HepG2 (cell line): ENCODE measurements at places on chromosomes 4 and X.

GRCh38 chr4:53671757-53672156 lies 80.5 kb upstream of the LNX1 start:
- DNase-seq = no peak

DNA sequence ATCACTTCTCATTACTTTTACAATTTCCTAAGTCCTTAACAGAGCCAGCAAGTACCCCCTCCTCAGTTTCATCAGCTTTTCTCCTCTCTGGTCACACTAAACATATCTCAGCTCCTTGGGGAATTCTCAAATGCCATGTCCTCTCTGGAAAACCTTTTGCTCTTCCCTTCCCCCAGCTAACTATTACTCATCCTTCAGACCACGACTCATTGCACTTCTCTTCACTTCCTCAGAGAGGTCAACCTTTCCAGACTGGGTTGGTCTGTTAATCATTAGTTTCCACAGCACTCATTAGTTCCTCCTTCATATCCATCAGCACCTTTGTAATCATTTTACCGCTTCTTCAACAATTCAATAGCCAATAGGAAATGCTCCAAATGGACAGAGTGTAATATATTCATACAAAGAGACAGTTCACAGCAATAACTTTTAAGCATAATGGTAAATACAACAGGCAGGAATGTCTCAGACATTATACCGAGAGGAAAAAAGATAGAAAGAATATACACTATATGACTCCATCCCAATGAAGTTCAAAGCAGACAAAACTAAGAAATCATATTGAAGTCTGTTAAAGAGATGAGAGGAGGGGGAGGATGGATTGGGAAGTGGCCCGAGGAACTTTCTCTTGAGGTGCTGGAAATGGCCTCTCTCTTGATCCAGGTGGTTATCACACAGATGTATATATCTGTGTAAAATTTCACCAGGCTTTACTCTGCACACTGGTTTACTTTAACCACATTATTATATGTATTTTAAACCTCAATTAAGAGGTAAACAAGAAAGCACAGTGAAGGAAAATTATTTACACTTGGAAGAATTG lies 39.6 kb downstream of the DDX60L start:
- no peak for DNase-seq

DNA sequence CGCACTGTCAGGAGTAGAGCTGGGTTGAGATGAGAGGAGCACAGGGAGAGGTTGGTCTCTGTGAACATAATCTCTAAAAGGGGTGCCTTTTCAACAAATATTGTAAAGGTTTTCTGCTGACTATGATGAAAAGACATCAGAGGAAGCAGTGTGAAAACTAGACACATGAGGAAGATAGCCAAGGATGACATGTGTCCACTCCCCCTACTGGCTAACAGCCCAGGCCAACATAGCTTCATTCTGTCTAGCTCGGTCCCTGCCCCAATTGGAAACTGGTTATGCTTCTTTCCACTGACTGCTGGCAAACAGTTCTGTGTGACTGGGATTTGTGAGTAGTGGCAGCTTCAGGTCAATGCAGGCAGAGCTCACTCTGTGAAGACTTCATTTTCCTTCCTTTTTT lies 115.4 kb upstream of the ESX1 start:
- DNase-seq = peak; percentile 6

DNA sequence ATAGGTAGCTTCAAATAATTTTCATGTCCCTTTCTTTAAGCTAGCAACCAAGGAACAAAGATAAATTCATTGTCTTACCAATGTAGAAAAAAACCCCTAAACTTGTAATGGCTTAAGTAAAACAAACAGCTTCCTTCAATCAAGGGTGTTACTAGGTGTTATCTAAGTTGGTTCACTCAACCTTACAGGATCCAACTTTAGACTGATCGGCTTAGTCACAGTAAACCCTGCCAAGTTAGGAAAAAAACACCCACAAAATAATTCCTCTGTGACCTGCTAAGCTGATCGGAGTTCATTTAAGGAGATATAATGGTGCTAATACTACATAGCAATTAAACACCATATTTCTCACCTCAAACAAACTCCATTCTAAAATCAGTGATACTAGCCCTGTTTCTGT lies 10.1 kb downstream of the AIFM1 start:
- DNase-seq = no peak

GRCh38 chr4:169485086-169485485 lies 127.3 kb downstream of the NEK1 start:
- DNase-seq = no peak

DNA sequence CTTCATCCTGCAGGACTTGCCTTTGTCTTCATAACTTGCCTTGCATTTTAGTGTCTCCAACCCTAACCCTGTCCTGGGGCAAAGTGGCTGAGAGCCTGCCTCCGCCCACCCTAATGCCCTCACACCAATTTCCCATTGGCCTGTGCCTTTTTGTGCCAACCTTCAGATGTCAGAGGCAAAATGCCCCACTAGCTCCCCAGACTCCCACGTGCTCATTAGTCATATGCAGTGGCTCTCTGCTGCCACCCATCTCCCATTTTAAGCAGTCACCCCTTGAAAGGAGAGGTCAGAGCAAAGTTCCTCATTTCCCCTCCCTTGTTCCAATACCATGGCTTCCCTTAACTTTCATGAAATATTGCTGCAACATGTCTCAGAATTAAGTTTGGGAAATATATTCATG lies 74.8 kb upstream of the PASD1 start:
- peak; percentile 3 for DNase-seq

- DNase-seq = no peak
These were observed 207.0 kb downstream of the NSUN7 start for GRCh38 chr4:40956721-40957255.

- DNase-seq = no peak
These were observed 116.1 kb upstream of the ZNF827 start for GRCh38 chr4:146054676-146055075.

DNA sequence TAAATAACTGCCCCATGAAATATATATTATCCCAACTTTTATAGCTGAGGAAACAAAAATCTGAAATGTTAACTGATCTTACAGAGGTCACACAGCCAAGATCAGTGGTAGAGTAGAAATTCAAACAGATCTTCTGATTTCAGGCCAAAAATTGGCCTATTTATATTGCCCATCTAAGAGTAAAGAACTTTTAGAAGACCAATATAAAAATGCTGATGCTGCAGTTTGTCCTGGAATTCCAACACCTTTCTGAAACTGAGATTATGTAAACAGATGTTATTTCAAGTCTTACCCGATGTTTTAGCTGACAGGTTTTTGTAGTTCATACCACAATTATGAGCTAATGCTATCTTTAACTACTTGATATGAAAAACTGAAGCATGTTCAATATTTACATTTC lies 51.1 kb downstream of the SPANXN3 start:
- DNase-seq = no peak

GRCh38 chrX:152912106-152912505 lies 14.2 kb downstream of the ZNF185 start:
- DNase-seq = no peak

DNA sequence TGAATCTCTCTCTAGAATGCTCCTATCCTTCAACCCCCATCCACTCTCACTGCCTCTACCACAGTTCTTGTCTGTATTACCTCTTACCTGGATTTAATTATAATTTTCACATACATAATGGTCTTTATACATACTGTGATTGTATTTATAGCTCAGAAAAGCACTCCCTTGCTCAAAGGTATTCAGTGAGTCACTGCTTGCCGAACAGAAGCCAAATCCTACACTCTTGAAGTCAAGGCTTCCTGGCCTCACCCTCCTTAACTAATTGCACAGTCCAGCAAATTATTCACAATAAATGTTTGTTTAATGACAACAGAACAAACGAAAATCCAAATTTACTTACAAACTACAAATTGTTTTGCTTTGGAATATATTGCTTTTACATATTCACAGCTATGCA lies 159.5 kb downstream of the KLHL13 start:
- DNase-seq = no peak

- no peak for DNase-seq
These were observed 300.9 kb downstream of the FAM47A start for GRCh38 chrX:33831211-33831610.

- DNase-seq = no peak
These were observed 12.5 kb upstream of the FAM13A start for GRCh38 chr4:89069481-89069880.

DNA sequence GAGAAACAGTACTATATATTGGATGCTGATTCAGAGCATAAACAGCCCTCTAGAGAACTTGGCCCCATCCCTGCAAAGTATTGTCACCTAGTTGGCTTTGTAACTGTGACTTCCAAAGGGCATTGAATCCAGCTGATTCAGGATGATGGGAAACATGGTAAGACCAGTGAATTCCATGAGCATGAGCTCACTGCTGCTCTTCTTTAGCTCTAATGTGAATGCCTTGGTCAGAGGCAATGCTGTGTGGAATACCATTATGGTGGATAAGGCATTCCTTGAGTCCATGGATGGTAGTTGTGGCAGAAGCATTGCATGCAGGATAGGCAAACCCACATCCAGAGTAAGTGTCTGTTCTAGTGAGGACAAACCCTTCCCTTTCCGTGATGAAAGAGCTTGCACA lies 365.6 kb upstream of the EDA2R start:
- no peak for DNase-seq

- DNase-seq = no peak
These were observed 200.8 kb downstream of the SPATA18 start for GRCh38 chr4:52251864-52252263.

- peak; percentile 0 for DNase-seq
These were observed 35.2 kb downstream of the PWWP3B start for GRCh38 chrX:106203315-106203714.

GRCh38 chrX:87525771-87526229 lies 8.2 kb downstream of the KLHL4 start:
- no peak for DNase-seq

DNA sequence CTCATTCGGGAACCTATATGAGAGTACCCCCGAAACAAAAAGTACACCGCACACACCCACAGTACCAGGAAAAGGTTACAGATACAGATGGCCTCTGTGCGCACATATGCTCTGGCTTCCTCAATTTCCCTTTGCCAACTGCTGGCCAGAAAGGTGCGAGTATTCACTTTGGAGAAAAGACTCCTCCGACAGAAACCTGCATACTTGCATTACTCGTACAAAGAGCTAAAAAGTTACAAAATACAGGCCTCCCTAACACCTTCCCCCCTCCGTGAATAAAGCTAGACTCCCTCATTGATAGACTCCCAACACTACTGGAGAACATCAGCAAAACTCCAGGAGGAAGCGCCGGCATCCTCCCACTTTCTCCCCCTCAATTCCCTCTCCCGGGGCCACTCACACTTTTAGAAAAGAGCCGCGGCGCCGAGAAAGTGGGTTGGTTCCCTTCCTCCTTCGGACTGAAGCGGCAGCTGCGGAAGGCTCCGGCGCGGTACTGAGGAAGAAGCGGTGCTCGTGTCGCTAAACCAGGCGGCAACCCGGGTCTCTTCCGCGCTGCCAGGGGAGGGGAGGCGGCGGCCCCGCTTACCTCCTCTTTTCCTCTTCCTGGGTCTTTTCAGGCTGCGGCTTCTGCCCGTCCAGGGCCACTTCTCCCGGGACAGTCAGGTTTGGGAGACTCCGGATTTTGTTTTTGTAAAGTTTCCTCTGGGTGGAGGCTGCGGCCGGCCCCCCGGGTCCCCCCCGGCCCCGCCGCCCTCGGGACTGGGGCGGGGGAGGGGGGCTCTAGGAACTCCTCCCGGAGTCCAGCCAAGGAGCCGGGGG lies 1.1 kb downstream of the FBXW7 start:
- no peak for DNase-seq

- no peak for DNase-seq
These were observed 437.6 kb downstream of the IL1RAPL1 start for GRCh38 chrX:29024871-29025270.

DNA sequence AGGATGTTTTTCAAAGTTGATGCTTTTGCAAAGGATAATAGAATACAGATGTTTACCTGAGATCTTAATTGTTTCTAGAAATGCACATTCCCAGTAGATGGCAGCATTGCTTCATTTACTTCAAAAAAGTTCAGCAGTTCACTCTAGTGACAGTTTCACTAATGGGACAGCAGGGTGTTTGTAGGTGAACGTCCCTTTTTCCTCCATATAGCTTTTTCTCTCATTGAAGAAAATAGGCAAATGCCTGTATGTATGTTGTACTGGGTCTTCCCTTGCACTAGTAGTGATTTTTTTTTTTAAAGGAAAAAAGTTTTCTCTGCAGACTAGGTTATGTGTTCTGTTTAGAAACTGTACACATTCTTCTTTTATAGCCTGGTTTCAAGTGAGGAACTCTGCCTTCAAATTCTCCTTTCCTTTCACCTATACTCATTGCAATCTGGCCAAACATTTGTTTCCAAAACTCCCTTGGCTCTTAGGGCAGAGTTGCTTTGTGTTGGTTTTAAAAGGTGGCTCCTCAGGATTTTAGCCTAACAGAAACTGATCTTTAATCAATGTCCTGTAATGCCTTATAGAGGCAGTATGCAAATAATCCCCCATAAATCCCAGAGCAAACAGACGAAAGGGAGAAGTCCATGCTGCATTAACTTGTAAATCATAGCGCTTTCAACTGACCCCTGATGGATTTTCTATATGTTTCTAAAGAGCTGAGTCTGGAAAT lies 86.3 kb downstream of the EGF start:
- DNase-seq = peak; percentile 73

DNA sequence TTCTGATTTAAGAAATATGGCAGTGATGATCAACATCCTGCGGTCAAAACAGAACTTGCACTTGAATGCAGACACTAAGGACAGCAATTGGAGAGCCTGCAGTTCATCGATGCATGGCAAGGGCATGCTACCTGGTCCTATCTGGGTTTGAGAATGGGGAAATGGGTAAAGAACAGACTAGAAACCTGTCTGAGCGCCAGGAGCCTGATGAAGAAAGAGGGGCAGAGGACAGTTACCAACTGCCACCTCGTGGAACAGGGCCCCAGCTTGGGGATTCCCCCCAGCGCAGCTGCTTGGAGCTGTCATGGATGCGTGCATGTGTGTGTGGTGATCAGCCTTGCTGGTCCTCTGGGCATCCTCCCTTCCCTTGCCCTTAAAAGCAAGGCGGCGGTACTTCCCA lies 30.2 kb upstream of the NKRF start:
- DNase-seq = no peak

GRCh38 chr4:1400831-1401408 lies 5.3 kb downstream of the NKX1-1 start:
- DNase-seq = no peak

- peak; percentile 1 for DNase-seq
These were observed 99.3 kb upstream of the GRPR start for GRCh38 chrX:16023790-16024734.

DNA sequence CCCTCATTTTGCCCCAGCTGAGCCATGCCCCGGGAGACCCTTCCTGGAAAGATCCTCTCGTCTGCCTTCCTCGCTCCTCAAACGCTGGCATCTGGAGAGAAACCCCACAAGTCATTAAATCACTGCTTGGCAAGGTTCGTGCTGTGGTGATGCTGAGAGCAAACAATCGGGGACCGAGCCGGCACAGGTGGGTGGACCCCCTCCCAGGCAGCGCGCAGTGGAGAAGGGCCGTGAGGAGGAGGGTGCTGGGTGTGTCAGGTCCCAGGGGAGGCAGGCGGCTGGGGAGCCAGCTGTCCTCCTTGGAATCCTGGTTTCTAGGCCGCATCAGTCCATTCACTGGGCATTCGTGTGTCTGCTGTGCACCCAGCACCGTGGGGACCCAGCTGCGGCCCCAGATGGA lies 64.9 kb upstream of the PSAPL1 start:
- no peak for DNase-seq

GRCh38 chr4:124111922-124112321 lies 600.6 kb downstream of the ANKRD50 start:
- DNase-seq = peak; percentile 55

- no peak for DNase-seq
These were observed 3.4 kb downstream of the ARX start for GRCh38 chrX:25012433-25012735.

- DNase-seq = no peak
These were observed 230.6 kb downstream of the PCDH7 start for GRCh38 chr4:30950737-30951136.
